ENCODE measurements at places on chromosomes 7 and 10.

GRCh38 chr10:80855348-80855971, 317.8 kb downstream of the SH2D4B start:
- DNase-seq: peak; percentile 7

- no peak for DNase-seq
Observed at GRCh38 chr10:74072503-74072902, 74.6 kb downstream of the VCL start.

- DNase-seq: no peak
Observed at GRCh38 chr10:104777086-104777799, 136.2 kb downstream of the SORCS3 start.

GRCh38 chr10:3737864-3738263, 47.1 kb downstream of the KLF6 start:
- DNase-seq: no peak

DNA sequence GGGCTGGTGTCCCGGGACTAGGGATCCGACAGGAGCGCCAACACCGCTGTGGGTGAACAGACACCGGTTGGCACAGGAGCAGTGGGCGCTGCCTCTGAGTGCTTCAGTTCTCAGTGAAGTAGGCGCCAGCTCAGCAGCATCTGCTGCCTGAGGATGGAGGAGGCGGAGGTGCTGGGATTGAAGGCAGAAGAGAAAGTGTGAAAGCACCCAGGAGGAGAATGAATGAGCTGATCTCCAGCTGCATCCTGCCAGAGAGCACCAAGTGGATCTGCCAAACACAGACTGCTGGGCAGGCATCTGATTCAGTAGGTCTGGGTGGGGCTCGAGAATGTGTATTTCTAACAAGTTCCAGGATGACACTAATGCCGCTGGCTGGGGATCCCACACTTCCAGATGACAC, 74.5 kb downstream of the LANCL2 start:
- peak; percentile 32 for DNase-seq
